T follicular helper cell (primary cell): ENCODE measurements at places on chromosomes 4 and X.

GRCh38 chr4:185194924-185195888, 8.6 kb downstream of the CFAP97 start:
- no peak for DNase-seq

GRCh38 chr4:44256414-44256813, 192.2 kb downstream of the KCTD8 start:
- no peak for DNase-seq

- DNase-seq = no peak
These were observed 82.0 kb upstream of the WDR17 start for GRCh38 chr4:175983636-175984035.

DNA sequence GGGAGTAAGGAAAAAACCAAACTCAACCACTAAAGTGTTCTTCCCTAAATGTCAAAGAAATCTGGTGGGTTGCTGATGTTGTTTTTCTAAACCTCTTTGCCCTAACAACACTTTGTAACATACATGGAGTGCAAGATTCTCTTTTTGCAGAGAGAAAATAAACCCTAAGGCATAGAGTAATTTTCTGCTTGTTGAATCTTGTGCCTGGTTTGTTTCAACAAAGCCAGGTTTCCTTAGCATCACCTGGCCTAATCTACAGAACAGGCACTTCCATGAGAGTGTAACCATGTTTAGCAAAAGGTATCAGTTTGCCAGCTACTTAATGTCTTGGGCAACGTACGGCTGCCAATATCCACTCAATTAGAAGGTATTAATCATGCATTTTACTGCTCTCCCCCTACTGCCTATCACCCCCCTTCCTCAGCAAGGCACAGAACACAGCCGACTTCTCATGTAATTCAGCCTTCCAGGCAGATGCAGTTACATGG, 219.2 kb downstream of the MAML3 start:
- DNase-seq = no peak

DNA sequence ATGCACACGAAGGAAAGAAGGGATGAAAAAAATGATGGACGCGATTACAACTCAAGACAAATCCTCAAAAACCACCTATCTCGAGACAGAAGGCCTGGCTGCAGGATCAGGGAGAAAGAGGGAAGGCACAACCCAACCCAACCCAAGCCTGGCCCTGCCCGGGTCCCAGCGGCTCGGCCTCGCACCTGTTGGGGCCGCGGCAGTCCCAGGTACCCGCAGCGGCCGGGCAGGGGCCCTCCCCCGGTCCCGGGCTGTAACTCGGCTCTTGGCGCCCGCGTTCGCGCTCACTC, 464 bp downstream of the RASGEF1B start:
- no peak for DNase-seq

DNA sequence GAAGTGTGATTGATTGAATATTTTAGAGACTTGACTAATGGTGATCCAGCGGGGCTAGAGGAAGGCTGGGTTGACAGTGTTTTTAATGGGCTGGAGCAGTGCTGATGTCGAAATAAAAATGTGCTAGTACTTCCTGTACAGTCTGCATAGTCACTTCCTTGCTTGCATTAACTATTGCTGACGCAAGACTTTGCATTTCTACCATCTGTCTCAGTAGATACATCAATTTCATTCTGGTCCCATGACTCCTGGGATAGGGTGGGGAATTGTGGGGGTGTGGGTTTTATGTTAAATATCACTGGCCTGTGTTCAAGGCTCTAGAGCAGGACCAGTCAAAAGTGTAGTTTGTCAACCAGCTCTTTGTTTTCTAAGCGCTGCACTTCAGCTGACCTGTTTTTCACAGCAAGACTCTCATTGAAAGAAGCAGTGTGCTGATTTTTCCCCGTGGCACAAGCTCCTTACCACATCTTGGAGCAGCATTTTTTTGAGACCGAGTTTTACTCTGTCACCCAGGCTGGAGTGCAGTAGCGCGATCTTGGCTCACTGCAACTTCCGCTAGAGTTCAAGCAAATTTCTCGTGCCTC, 35.2 kb upstream of the PHEX start:
- no peak for DNase-seq

DNA sequence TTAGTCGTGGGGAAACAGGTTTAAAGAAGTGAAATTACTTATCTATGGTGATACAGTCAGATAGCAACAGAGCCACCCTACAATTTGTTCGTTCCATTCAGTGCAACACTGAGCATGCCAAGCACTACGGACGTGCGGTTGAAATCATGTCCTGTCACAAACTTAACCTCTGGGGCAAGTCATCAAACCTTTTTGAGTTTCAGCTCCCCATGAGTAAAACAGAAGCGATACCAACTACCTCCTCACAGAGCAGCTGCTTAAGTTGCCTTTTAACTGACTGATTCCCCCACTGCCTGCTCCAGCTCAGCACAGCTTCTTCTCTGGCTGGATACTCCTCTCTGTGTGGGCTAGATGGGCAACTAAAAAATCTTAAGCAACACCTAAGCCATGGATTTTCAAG, 36.0 kb downstream of the LHFPL1 start:
- no peak for DNase-seq

DNA sequence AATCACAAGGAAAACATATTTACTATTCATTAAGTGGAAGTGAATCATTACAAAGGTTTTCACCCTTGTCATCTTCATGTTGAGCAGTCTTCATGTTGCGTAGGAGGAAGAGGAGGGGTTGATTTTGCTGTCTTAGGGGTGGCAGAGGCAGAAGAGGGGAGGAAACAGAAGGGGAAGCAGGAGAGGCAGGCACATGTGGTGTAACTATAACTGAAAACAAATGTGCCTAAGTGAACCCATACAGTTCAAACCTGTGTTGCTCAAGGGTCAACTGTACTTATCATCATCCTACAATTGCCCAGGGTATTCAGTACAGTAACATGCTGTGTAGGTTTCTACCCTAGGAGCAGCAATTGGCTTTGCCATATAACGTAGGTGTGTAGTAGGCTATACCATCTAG, 47.2 kb downstream of the SYNPO2 start:
- no peak for DNase-seq

GRCh38 chrX:8731559-8732395, at the start of gene ANOS1:
TSS of gene ANOS1 (minus strand) at chrX:8732137. CDS start at chrX:8732036, 101 bp downstream.
- DNase-seq = no peak

- DNase-seq = no peak
These were observed 68.5 kb downstream of the NPNT start for GRCh38 chr4:105963461-105964400.

DNA sequence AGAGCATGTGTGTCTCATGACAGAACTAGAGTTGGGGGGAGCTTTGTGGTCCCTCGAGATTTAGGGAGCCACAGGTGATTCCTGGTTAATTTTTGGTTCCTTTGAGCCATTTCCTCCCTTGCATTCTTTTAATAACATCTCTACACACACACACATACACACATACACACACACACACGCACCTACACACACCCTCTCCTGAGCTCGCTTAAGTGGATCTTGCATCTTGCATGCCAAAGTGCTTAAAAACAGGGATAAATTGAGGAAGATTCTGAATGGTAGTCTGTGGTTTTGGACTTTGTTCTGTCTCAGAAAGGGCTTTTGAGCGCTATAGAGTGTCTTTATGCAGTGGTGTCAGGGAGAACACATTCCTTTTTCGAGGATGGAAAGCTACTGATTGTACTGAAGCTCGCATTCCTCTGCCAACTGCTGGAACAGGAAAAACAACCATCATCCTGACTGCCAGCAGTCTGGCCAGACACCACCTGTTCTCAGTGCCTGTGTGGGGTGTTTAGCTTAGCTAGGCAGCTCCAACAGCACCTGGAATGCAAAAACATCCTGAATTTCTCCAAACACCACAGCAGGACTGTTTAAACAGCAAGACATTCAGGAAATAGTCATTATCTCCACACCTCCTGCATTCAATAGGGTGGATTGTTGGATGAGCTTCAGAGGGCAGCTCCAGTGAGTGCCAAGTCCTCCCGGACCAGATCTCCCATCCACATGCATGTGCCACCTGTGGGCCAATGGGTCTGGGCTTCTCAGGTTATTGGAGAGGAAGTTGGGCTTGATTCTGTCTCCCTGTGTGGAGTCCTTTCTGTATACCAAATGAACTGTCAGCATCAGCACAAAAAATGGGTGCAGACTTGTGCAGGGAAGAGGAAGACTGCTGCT, 21.9 kb upstream of the IGFBP7 start:
- DNase-seq = no peak

DNA sequence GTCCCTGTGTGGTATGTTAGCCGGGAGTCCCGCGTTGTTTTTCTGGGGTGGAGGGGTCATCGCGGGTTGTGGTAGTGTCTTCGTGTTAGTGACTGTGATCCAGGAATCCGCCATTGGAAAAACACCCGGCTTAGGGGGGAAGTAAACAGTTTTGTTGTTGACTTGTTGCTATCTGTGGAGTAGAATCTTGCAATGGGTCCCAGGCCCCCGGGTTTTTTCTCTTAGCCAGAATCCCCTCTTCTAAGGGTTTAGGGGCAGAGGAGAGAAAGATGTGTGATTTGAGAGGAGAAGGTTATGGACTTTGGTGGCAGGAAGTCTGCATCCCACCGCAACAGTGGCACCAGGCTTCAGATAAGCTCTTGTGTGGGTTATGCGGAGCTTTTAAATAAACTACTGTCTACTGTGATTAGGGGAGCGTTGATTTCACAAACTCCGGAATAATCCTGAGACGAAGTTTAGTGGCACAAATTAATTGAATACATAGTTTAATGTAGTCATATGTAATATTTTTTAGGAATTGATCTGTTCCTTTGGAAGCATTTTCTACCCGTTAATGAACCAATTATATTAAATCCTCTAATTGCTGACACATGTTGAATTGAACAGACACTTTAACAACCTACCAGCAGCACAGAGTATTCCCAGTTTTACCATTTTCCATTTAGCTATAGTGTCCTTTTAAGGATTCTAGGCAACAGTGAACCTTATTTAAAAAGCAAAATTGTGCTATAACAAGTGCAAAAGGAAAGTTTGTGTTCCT, 1.4 kb downstream of the DDX3X start:
- DNase-seq = no peak

- DNase-seq = no peak
These were observed 141.1 kb downstream of the BANK1 start for GRCh38 chr4:101931619-101932018.

DNA sequence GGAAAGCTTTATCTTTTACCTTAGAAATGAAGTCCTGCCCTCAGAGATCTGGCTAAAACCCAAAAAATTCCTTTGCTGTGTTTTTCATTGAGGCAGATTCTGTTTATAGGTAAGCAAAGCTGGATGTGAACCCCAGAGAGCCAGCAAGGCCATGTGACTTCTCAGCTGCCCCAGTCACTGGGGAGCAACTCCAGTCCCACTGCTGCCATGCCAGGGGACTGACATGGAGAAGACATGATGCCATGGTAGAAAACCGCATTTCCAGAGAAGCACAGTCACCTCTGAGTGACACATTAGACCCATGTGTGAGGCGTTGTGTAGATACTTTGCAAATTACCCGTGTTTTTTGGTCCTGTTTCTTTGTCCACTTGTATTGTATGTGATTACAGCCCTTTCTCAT, 45.4 kb downstream of the PTTG2 start:
- DNase-seq = no peak

GRCh38 chr4:108172231-108172752, 3.6 kb upstream of the LEF1 start:
- DNase-seq = no peak

GRCh38 chr4:77006753-77007353, 57.3 kb downstream of the SEPTIN11 start:
- DNase-seq = no peak

DNA sequence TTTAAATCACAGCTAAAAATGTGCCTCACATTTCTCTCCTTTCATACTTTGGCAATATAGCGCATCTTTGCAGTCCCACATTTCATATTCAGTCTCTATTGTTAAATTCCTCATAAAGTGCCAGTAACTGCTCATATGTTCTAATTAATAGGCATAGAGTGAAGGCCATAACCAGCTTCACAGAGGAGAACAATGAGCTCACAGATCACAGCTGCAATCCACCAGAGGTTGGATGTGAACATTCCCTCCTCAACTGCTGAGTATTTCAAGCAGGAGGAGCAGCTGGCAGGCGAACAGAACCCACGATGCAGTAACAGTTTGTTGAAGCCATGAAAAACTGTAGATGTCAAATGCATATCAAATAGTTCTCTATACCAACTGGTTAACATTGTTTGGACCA, 2088.7 kb upstream of the AGA start:
- DNase-seq = no peak

GRCh38 chr4:80253510-80253909, 13.0 kb upstream of the FGF5 start:
- DNase-seq = no peak

GRCh38 chr4:38242101-38242500, 281.9 kb downstream of the PTTG2 start:
- no peak for DNase-seq

- DNase-seq = no peak
These were observed 3.7 kb upstream of the HDAC8 start for GRCh38 chrX:72576141-72576894.

DNA sequence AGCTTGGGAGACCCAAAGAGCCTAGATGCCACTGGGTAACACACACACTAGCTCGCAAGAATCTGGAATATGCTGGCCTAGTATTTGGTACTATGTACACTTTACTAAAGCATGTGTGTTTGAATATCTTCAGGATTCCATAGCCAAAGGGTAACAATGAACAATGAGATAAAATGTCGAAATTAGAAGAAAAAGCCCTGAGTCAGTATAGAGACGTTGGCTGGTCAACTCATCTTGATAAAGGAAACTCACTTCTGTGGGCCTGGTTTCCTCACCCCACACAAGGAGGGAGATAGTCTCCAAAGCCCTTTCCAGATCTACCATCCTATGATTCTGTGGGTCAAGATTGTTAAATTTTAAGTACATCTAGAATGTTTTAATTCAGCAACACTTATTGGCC, 6.9 kb downstream of the ZDHHC9 start:
- DNase-seq = no peak

DNA sequence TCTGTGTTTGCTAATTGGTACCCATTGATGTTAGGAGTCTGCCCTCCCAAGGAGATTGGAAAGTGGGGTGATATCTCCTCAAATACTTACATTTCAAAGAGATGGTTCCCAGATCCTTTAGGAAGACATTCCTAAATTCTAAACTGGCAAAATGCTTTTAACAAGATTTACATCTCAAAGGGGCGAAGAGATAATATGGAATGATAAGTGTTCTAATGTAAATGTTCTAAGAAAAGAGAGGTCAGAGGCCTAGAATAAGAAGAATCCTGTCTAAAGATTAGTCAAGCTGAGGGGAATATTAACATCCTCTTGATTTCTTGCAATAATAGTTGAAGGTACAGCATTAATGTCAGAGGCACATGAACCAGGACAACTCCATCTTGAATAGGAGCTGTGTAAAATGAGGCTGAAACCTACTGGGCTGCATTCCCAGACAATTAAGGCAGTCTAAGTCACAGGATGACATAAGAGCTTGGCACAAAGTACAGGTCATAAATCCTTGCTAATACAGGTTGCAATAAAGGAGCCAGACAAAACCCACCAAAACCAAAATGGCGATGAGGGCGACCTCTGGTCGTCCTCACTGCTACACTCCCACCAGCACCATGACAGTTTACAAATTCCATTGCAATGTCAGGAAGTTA, 2248.1 kb downstream of the ARAP2 start:
- DNase-seq = no peak
